ENCODE measurements at places on chromosomes 13 and 19.
A peak's percentile ranks its signal among the peaks of the same experiment; 100 is the strongest.

DNA sequence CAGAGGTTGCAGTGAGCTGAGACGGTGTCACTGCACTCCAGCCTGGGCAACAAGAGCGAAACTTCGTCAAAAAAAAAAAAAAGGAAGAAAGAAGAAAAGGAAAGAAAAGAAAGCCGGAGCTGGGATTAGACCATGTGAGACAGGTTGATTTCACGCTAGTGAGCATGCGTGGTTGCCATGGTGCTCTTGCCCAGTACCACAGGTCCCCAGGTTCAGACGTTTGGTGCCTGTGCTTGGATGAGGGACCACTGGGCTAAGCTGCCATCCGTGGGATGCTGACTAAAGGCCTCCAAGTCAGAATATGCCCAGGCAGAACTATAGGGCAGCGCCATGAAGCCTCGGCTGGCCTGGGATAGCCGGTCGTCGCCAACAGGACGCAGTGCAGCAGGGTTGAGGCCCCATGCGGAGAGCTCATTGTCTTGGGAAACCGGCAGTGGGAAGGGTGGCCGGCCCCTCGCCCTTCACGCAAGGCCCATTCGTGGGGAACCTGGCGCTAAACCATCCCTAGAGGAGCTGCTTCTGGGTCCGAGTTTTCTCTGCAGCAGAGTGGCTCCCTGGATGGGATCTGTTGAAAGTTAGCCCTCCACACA lies 7.2 kb upstream of the TEX101 start:
- DNase-seq, result no peak

DNA sequence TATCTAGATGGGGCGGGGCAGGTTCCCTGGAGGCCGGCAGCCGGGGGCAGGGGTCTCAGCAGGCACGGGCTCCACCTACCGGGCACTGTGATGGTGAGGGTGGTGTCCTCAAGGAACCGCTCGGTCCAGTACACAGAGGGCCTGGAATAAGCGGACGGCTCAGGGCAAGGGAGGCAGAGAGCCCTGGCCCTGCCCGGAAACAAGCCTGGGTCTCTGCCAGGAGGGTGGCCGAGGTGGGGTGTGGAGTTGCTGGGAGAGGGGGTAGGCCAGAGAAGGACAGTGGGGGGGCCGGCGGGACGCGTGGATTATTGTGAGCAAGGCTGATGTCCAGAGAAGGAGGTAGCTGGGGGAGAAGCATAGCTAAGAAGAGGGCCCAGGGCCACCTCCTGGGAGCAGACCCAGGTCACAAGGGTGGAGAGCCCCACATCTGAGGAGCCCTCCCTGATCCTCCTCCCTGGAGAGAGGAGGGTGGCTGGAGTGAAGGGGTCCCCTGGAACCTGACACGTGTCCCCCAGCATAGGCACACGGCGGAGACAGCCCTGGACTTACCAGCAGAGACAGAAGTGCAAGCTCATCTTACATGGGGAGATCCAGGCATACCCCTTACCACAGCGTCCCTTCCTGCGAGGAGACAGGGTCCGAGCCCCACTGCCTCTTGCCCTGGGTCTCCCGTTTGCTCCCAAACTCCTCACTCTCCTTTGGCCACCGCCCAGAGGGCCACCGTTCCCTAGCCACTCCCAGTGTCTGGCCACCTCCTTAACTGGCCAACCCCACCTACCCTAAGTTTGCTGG lies 29.0 kb upstream of the MIER2 start:
- no peak for DNase-seq

DNA sequence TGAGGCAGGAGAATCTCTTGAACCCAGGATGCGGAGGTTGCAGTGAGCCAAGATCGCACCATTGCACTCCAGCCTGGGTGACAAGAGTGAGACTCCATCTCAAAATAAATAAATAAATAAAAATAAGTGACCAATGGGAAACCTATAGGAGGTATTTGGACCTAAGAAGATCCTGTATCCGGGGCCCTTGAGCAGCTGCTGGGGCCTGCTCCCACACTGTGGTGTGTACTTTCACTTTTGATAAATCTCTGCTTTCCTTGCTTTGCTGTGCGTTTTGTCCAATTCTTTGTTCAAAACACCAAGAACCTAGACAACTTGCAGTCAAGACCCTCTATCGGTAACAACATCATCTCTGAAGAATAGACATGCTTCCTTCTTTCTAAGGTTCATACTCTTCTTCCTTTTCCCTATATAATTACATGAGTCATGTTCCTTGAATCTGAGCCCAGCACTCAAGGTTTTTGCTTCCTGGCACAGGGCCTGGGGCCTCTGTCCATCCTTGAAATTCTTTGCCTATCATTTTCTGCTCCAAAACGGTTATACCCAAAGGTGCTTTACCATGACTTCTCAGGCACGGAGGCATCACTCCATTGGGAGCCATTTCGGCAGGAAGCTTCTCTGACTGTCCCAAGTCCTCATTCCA lies 14.2 kb upstream of the PNMA8C start:
- no peak for DNase-seq

GRCh38 chr13:95420501-95420900 lies 119.2 kb upstream of the ABCC4 start:
- no peak for DNase-seq

GRCh38 chr19:35458731-35459391 lies 10.8 kb downstream of the FFAR2 start:
- no peak for DNase-seq

DNA sequence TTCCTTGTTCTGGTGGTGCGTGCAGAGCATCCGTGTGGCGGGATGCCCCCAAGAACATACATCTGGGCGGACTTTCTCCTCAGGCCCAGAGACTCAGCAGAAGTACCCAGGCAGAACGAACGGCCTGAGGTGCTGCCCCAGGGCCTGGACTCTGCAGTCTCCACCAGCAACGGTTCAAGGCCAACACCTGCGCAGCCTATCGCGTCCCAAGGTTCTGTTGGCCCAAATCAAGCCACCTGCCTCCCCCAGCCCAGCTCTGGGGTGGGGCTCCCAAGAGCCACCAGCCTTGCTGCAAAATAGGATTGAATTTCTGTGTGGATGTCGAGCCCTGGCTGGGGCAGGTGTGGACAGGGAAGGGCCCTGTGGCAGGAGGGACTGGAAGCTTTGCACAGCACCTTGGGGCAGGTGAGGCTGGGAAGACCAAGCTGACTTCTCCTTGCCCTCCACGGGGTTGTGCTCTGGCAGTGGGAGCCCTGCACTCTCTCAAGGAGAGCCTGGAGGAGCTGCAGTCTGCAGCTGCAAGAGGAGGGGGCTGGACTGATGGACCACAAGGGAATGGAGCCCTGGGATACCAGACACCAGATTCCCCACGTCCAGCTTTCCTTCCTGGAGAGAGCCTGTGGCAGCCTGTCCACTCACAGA lies 146.9 kb downstream of the ZNF536 start:
- DNase-seq, result no peak

GRCh38 chr13:51596541-51596940 lies 12.3 kb downstream of the WDFY2 start:
- no peak for DNase-seq

GRCh38 chr13:26987486-26988013 lies 184.1 kb downstream of the USP12 start:
- peak; percentile 12 for DNase-seq

GRCh38 chr13:78215458-78216108 lies 297.0 kb upstream of the EDNRB start:
- no peak for DNase-seq

GRCh38 chr19:1650650-1651567 lies 1.5 kb downstream of the TCF3 start:
- DNase-seq, result peak; percentile 71

DNA sequence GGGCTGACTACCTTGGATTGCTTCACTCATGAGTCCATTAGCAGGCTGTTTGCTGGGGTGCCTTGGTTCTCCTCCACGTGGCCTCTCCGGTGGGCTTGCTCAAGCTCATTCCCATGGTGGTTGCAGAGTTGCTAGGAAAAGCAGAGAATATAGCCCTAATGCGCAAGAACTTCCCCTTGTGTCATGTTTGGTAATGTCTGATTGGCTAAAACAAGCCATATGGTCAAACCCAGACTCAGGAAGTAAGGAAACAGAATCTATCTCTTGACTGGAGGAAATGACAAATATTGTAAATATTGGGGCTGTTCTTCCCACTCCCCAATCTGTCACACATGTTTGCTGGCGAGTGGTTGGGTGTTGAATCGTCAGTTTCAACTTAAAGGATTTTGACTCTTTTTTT lies 12.1 kb downstream of the NFILZ start:
- DNase-seq, result no peak

DNA sequence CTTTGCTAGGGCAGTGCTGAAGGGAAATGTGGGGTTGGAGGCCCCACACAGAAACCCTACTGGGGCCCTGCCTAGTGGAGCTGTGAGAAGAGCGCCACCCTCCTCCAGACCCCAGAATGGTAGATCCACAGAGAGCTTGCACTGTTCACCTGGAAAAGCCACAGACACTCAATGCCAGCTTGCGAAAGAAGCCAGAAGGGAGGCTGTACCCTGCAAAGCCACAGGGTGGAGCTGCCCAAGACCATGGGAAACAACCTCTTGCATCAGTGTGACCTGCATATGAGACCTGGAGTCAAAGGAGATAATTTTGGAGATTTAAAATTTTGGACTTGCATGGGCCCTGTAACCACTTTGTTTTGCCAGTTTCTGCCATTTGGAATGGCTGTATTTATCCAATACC lies 615.4 kb upstream of the MIR17HG start:
- no peak for DNase-seq

- DNase-seq, result no peak
Observed at GRCh38 chr13:111968336-111969010, 98.5 kb upstream of the SOX1 start.

GRCh38 chr13:111387026-111387871 lies 66.8 kb downstream of the TEX29 start:
- DNase-seq, result no peak

DNA sequence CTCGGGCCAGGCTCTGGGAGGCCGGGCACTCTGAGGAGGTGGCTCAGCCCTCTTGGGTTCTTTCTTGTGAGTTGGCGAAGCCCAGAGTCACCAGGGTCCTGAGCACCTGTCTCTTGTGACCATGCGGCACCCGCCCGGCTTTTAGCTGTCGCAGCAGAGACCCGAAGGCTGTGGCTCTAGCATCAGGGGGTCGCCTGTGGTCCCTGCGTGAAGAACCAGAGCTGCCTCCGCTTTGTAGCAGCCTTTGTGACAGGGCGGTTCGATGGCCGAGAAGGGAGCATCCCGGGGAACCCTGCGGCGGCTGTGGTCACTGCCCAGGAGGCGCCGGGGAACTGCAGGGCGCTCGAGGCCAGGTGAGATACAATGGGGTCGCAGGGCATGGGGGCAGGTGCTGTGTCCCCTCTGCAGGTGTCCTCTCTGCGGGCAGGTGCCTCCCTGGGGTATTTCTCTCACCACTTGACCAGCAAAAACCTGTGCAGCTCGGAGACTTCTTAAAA lies 10.4 kb downstream of the MCF2L start:
- DNase-seq, result no peak

GRCh38 chr13:105463011-105463501 lies 1072.4 kb downstream of the EFNB2 start:
- no peak for DNase-seq

DNA sequence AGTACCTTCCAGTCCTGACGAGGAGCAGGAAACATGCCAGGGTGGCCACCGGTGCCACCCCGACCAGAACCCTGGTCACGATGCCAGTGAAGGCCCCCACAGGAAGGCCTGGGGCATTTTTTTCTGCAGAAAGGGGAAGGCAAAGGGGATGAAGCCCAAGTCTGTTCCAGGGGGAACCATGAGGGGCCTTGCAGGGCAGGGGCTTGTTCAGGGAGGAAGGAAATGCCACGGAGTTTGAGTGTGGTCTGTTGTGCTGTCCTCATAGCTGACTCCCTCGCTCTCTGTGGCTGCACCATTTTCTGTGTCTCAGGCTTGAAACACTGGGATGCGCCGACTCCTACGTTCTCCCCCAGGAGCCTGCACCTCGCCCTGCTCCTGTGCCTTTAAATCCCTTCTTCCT lies 27.5 kb upstream of the CEACAM1 start:
- no peak for DNase-seq

GRCh38 chr13:25171517-25172302 lies at the start of gene AMER2:
Gene AMER2, minus strand, starts transcription at chr13:25172288. Its CDS starts 669 bp downstream, at chr13:25171619.
- no peak for DNase-seq

GRCh38 chr13:79267560-79267959 lies 138.5 kb downstream of the RBM26 start:
- no peak for DNase-seq

DNA sequence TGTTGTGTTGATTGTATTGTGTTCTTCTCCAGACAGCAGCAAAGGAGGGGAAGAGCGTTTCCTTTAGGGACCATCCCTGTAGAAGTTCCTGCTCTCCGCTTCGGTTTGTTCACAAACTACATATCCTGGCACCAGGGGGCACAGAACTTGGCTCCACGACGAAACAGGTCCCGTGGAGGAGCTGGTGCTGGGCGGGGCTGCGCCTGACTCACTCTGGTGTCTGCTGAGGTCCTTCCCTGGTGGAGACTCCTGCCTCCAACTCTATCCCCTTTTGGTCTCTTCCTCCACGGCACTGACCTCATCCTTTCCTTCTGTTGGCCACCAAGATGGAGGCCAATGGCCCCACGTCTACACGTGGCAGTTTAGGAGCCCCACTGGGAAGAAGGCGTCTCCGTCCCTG lies 14.7 kb downstream of the TMPRSS9 start:
- no peak for DNase-seq
